ENCODE measurements at places on chromosomes 2 and 18. TPM values are rescaled to one million over a fixed set of nuclear protein-coding genes. Genes with fewer than 3 reads are reported as not detected.

The SOX11 gene
- total RNA-seq = under 0.01 TPM

The LOXL3 gene
- total RNA-seq = 4.4 TPM

The CNNM3 gene
- 5.9 TPM for total RNA-seq

The GLI2 gene
- 0.30 TPM for total RNA-seq

The TET3 gene
- total RNA-seq = 3.2 TPM

The NFATC1 gene
- total RNA-seq = 2.6 TPM

The RFTN2 gene
- total RNA-seq = 5.5 TPM

The ACTG2 gene
- total RNA-seq = 0.32 TPM

The LGALSL gene
- 2.9 TPM for total RNA-seq

The PLEK gene
- total RNA-seq = under 0.01 TPM

The MOGAT1 gene
- total RNA-seq = not detected

The CPO gene
- not detected for total RNA-seq

The CENPA gene
- 21.1 TPM for total RNA-seq

The REG3G gene
- total RNA-seq = not detected

The SNORC gene
- total RNA-seq = under 0.01 TPM

The OTOF gene
- total RNA-seq = 0.15 TPM

The AKAIN1 gene
- total RNA-seq = not detected

The CDH20 gene
- not detected for total RNA-seq

The ITPRIPL1 gene
- total RNA-seq = 1.6 TPM

The LOXHD1 gene
- total RNA-seq = not detected

The ADGRF3 gene
- total RNA-seq = not detected

The GPN1 gene
- 59.3 TPM for total RNA-seq
